ENCODE measurements at places on chromosomes 12 and 14.

DNA sequence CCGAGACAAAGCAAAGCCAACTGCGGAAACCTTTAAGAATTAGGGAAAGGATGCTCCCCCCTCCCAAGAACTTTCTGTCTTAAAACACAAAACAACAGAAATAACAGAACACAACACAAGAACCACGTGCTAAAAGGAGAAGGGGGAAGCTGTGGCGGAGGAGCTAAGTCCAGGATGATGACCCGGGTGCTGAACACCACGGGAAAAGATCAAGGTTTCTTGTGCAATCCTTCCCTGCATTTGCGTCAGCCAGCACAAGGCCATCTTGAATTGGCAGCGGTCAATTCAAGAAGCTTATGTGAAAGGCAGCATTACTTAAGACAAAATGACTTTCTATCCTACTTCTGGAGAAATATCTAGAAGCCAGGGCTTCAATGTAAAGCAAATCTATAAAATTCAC lies 11.0 kb upstream of the CREBL2 start:
- peak; percentile 34 for DNase-seq

- no peak for DNase-seq
Observed at GRCh38 chr14:52860910-52861309, 69.5 kb upstream of the GNPNAT1 start.

- no peak for DNase-seq
Observed at GRCh38 chr14:65195042-65195719, 92.9 kb upstream of the MAX start.

DNA sequence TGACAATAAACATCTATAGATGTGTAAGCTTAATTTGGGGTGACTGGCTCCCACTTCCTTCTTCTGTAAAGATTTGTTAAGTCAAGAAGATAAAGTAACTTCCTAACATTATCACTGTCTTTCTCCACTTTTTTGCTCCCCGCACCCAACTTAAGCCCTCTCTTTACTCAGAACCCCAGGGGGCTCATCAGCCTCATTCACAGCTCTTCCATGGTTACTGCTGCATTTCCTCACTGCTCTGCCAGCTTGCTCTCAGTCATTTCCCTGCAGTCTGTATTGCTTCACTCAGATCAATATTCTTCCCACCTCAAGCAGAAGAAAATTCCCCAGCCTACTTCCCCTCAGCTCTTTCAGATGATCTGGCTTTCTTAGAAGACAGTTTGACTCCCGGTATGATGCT lies 102.0 kb downstream of the PIK3C2G start:
- DNase-seq, result no peak

DNA sequence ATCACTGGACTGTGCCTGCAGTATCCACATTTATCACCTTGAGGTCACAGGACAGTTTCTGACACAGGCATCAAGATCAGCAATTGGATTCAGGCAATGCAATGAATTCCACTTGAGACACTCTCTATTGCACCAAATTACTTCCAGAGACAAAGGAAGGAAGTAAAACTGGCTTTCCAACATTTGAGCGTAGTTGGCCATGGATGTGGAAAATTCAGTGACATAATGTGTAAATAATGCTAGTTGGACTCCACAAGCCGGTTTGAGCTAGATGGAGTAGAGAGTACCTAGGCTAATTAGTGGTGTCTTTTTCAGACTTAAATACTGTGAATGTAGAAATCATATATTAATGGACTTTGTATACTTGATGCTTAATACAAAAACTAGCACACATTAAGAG lies 168.3 kb upstream of the SYT1 start:
- DNase-seq, result no peak

DNA sequence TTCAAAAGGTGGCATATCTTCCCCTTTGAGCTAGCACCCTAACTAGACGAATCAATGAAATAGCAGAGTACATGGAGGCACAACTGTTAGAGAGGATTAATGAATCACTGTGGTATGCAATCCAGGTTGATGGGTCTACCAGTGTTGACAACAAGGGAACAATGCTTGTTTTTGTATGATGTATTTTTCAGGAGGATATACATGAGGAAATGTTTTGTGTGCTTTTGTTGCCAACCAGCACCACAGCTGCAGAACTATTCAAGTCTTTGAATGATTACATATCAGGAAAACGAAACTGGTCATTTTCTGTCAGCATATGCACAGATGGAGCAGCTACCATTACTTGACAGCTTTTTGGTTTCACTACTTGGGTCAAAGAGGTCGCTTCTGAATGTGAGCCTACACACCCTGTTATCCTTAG lies 142.6 kb downstream of the GPHN start:
- no peak for DNase-seq

DNA sequence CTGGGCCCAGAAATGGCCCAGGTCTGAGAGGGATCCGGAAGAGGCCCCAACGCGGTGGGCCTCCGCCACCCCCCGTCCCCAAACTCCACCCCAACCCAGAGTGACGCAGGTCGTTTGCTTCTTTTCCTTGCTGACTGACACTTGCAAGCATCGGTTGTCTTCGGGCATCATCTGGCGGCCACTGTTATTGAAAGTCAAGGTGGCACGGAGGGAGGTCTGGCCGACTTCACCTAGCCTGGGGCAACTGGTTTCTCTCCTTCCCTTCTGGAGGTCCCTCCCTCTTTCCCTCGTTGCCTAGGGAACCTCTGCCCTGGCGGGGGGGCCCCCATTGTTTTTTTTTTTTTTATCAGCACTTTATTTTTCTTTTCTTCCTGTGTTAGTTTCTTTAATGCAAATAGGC lies 241.8 kb downstream of the ALG10 start:
- DNase-seq, result no peak

- DNase-seq, result peak; percentile 46
Observed at GRCh38 chr12:46983959-46984841, 95.2 kb upstream of the PCED1B start.

GRCh38 chr14:55389330-55389729 lies 22.3 kb downstream of the ATG14 start:
- no peak for DNase-seq

GRCh38 chr14:20802341-20803084 lies at the start of gene RNASE1:
Gene RNASE1, minus strand, starts transcription at chr14:20802844. Its CDS starts 776 bp downstream, at chr14:20802068.
- no peak for DNase-seq
